Right atrium auricular region (tissue), 2 donors: ENCODE measurements at places on chromosomes 2 and 18. TPM values are rescaled to one million over a fixed set of nuclear protein-coding genes. Genes with fewer than 3 reads are reported as not detected.

EIF2AK2 gene
- total RNA-seq, result 12.5 TPM

DNA sequence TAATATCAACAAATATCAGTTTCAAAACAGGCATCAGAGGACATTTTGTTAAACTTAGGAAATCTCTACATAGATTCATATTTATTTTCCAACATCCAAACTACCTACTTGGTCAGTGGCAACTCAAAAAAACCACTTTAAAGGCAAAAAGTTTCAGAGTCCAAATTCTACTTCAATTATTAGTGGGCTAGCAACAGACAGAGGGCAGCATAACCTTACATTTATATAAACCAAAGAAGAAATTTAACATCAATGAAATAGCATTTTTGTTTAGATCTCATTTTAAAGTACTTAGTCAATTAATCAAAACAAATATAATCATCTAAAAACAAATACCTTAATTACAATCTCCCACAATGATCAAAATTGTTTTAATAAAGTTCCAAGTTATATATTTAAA is 33.3 kb downstream of the RTTN start:
- no peak for DNase-seq
- no peak overlapping the region for H3K4me3 ChIP-seq
- no peak overlapping the region for H3K27ac ChIP-seq
- H3K4me1 ChIP-seq, result no peaks in the 10 kb centered on the region
- no peaks in the 10 kb centered on the region for H3K36me3 ChIP-seq

GRCh38 chr18:10822456-10822855 is 296.6 kb downstream of the NAPG start:
- no peak overlapping the region for H3K27ac ChIP-seq
- no peak for DNase-seq
- no peak overlapping the region for H3K4me3 ChIP-seq

DNA sequence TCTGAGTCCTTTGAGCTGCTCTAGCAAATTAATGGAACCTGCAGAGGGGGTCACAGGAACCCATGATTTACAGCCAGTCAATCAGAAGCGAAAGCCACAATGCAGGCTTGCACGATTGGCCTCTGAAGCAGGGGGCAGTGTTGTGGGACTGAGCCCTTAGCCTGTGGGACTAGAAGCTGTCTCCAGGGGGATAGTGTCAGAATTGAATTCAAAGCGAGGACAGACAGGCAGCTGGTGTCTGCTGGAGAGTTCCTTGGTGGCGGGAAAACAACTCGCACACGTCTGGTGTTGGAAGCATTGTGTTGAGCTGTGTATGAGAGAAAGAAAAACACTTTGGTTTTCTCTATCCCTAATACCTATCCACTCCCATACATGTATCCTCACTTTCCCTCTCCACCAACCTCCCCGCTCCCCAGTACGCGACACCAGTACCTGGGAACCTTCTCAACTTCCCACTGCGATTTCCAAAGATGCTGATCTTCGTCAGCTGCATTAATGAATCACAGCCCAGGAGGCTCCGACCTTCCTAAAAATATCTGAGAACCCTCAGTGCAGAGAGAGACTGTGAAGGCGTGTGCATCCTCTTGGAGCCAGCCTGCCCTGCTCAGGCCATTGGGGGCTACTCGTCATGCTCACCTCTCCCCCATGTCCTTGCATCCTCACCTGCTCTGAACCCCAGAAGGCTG is 88.2 kb downstream of the HS1BP3 start:
- H3K27ac ChIP-seq, result no peak overlapping the region
- H3K27me3 ChIP-seq, result no peaks in the 10 kb centered on the region
- H3K4me3 ChIP-seq, result no peak overlapping the region

CAB39 gene
- total RNA-seq, result 66.1 TPM

MAP2 gene
- total RNA-seq, result 6.5 TPM

DNA sequence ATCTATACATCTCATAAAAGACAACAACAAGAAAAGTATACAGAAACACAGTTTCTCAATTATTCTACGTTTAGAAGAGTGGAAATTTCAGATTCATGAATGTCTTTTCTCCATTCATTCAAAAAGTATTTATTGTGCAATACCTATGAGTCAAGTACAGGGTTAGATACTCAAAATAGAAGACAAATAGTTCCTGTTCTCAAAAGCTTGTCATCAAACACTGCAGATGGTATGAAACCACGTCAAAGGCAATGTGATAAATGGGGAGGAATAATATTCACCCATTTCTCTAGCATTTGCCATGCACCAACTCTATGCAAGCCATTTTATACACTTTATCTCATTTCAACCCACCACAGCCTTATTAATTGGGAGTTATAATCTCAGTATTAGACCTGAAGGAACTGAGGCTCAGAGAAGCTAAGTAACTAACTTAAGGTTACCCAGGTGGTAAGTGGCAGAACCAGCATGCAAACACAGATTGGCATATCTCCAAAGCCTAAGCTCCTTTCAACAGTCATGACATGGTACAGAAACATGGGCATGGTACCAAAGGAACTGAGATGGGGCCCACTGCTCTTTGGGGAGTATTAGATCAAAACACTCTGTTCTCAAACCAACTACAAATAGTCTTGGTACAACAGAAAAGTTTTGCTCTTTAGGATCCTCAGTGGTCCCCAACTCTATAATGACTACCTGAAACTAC is 67.2 kb upstream of the NPAS2 start:
- no peaks in the 10 kb centered on the region for H3K4me1 ChIP-seq
- no peaks in the 10 kb centered on the region for H3K36me3 ChIP-seq
- H3K27ac ChIP-seq, result no peak overlapping the region
- H3K27me3 ChIP-seq, result no peaks in the 10 kb centered on the region
- no peak overlapping the region for H3K4me3 ChIP-seq

GRCh38 chr2:236536727-236537398 is 32.8 kb upstream of the ACKR3 start:
- DNase-seq, result no peak
- H3K27me3 ChIP-seq, result no peaks in the 10 kb centered on the region
- H3K27ac ChIP-seq, result no peak overlapping the region

SERPINB3 gene
- not detected for total RNA-seq

IL36G gene
- total RNA-seq, result not detected

NEURL3 gene
- total RNA-seq, result not detected

- H3K4me1 ChIP-seq, result peaks cover 21% of the 10 kb centered on the region
- no peaks in the 10 kb centered on the region for H3K27me3 ChIP-seq
- peak overlapping the region; percentile 71 for H3K4me3 ChIP-seq
- peak overlapping the region; percentile 92 for H3K27ac ChIP-seq
- H3K36me3 ChIP-seq, result no peaks in the 10 kb centered on the region
Measured at GRCh38 chr2:202911203-202911511, 316 bp downstream of the WDR12 start.

GRCh38 chr2:43727634-43728014 is 46.2 kb upstream of the DYNC2LI1 start:
- no peak for DNase-seq
- no peak overlapping the region for H3K4me3 ChIP-seq
- H3K27me3 ChIP-seq, result no peaks in the 10 kb centered on the region
- no peaks in the 10 kb centered on the region for H3K36me3 ChIP-seq
- H3K4me1 ChIP-seq, result no peaks in the 10 kb centered on the region

KANSL3 gene
- 27.3 TPM for total RNA-seq

- no peaks in the 10 kb centered on the region for H3K27me3 ChIP-seq
- no peak for DNase-seq
- H3K4me3 ChIP-seq, result peak within 1 kb of the TSS; percentile 78
- H3K27ac ChIP-seq, result peak within 1 kb of the TSS; percentile 91
- peaks cover 56% of the 10 kb centered on the region for H3K4me1 ChIP-seq
- H3K36me3 ChIP-seq, result no peaks in the 10 kb centered on the region
Measured at GRCh38 chr2:237627441-237628246, at the start of gene LRRFIP1. LRRFIP1 (plus strand) TSS chr2:237627587; CDS start chr2:237627645, 58 bp downstream.

GBX2 gene
- total RNA-seq, result not detected

DNA sequence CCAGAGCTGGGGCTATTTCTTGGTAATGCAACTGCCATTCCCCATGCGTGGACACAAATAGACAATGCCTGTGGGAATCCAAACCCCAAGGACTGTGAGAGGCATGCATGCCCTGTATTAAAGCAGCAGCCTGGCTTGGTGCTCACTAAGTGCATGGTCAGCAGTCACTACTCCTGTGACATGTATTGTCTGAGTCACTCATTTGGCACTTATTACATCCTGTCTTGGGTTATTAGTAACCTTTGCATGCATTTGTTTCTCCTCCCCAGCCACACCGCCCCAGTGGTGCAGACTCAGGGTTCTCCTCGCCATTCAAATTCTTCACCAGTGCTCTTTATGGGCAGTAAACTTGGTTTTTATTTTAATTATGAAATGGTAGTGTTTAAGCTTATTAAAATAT is 30.2 kb downstream of the PRKCE start:
- H3K4me1 ChIP-seq, result no peaks in the 10 kb centered on the region
- DNase-seq, result no peak
- no peaks in the 10 kb centered on the region for H3K27me3 ChIP-seq
- H3K4me3 ChIP-seq, result no peak overlapping the region

POU3F3 gene
- total RNA-seq, result 0.79 TPM

RTKN gene
- total RNA-seq, result 15.3 TPM

DNA sequence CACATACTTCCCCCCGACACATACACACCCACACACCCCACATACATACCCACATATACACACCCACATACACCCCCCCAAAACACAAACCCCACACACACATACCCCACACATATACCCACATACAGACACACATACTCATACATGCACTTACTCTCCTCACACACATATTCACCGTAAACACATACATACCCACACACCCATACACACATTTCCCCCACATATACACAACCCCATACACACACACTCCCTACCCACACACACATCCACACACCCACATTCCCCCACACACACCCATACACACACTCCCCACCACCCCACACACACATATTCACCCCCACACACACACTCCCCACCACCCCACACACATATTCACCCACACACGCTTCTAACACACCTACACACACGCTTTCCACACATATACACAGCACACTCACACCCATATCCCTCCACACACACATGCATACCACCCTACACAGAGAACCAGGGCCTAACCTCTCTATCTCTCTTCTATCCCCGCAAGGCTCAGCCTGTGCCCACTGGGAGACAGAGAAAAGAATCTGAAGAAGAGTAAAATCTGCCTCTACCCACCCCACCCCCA is 182.4 kb upstream of the ETAA1 start:
- H3K4me1 ChIP-seq, result no peaks in the 10 kb centered on the region
- no peak overlapping the region for H3K4me3 ChIP-seq
- H3K36me3 ChIP-seq, result no peaks in the 10 kb centered on the region

- no peak overlapping the region for H3K4me3 ChIP-seq
- H3K36me3 ChIP-seq, result no peaks in the 10 kb centered on the region
- no peak overlapping the region for H3K27ac ChIP-seq
- no peaks in the 10 kb centered on the region for H3K27me3 ChIP-seq
- DNase-seq, result no peak
- no peaks in the 10 kb centered on the region for H3K4me1 ChIP-seq
Measured at GRCh38 chr2:191927991-191928390, 81.1 kb upstream of the CAVIN2 start.

- no peak for DNase-seq
- H3K27ac ChIP-seq, result no peak overlapping the region
- H3K4me3 ChIP-seq, result no peak overlapping the region
- H3K36me3 ChIP-seq, result no peaks in the 10 kb centered on the region
- no peaks in the 10 kb centered on the region for H3K4me1 ChIP-seq
Measured at GRCh38 chr2:146135245-146135644, 1615.3 kb upstream of the ZEB2 start.

GULP1 gene
- 7.5 TPM for total RNA-seq

DNA sequence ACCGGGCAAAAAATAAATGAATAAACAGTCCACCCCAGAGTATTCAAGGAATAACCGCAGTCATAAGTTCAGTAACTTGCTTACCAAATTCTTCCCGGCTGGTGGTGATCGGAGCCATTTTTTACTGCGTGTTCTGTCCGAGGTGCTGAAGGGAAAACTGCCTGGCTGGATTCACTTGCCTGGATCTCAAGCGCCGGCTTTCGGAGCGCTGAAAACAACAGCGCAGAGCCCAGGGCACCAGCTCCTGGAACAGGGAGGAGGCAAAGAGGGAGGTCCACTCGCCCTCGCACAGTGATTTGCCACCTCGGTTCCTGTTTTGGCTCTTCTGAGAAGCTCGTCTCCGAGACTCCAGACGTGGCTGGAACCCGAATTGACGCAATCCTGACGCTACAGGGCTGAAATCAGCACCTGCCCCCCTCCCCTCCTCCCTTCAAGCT is at the start of gene SYT4:
Gene SYT4, minus strand, starts transcription at position 327 of the 437 bp plus-strand sequence. Its CDS starts 209 bp downstream, at position 118.
- H3K36me3 ChIP-seq, result no peaks in the 10 kb centered on the region
- no peaks in the 10 kb centered on the region for H3K4me1 ChIP-seq
- no peaks in the 10 kb centered on the region for H3K27me3 ChIP-seq
- no peak within 1 kb of the TSS for H3K27ac ChIP-seq
- no peak for DNase-seq

GAL3ST2 gene
- 1.1 TPM for total RNA-seq

KCNG2 gene
- not detected for total RNA-seq

DNA sequence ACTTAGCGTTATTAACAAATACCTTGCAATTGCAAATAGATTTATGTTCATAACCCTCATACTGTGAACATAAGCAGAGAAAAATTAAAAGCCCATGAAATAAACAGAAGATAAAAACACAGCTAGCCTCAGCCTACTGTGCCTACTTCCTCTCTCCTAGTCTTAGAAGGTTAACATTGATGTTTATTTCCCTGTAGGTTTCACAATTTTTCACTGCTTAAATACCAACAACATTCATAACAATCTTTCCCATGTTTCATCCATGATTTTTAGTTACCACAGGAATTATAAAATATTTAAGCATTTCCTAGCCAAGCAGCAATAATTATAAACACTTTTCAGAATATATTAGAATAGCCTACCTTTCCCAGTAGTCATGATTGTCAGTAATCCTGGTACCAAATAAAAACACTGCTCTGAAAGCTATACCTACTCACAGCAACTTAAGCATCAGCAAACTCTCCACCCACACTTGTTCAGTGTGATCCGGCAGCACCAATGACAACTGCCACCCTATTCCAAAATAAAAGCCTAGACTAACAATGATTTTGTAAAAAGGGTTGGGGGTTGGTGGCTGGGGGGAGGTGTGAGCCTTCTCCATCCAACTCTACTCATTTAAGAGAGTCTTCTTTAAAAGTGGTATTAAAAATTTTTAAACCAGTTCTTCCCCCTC is 40.6 kb upstream of the RNU4ATAC start:
- H3K27me3 ChIP-seq, result no peaks in the 10 kb centered on the region
- no peak overlapping the region for H3K4me3 ChIP-seq
- DNase-seq, result no peak
- no peaks in the 10 kb centered on the region for H3K36me3 ChIP-seq

DNA sequence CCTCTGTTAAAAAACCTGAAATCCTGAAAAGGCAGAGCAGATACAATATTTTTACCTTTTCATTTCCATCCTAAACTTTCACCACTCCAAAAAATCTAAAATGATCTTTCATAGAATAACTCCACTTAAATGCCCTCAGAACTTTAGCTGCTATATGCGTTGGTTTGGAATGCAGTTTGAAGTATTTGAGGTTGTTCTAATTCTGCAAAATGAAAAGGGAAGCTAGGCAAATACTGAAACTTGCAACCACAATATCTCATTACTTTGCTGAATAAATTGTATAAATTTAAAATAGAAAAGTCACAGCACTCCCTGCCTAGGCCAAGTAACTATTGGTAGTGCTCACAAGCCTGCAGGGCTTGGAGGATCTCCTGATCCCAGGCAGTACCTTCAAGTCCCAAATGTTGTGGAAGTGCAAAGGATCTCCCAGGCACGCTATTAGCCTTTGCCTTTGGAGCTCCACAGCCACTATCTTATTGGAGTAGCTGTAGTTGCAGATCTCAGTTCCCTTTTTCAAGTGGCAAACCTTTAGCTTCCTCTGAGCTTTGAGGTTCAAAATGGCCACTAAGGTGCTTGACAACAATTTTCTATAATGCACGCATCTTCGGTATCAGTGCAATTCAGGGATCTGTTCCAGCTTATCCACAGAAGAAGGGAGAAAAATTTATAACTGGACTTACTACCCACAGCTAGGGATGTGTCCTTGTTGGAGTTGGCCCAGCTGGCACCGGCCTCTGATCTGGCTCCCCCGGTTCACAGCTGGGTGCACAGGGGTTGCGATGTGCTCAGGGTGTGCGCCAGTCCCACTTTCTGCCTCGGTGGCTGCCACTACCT is 43.4 kb upstream of the ANKRD62 start:
- DNase-seq, result peak; percentile 56
- no peaks in the 10 kb centered on the region for H3K27me3 ChIP-seq
- H3K4me1 ChIP-seq, result no peaks in the 10 kb centered on the region
